ENCODE measurements at places on chromosomes 13 and 19.
A peak's percentile ranks its signal among the peaks of the same experiment; 100 is the strongest.

DNA sequence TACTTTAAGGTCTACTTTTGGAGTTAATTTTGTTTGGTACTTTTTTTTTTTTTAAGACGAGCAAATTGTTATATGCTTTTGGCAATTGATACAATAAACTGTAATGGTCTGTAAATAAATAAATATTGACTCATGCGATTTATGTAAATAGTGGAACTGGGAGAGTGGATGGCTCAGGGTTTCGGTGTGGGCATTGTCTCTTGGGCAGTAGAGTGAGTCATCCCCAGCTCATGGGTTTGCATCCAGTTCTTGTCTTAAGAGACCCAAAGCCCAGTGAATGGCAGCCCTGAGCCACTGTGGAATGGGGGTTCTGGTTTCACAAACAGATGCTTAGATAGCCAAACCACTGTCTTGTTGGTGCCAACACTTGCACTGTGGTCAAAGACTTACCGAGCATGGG, 33.0 kb downstream of the FGF9 start:
- no peak for DNase-seq

- no peak for DNase-seq
These were observed 6.8 kb upstream of the KPTN start for GRCh38 chr19:47490847-47491246.

DNA sequence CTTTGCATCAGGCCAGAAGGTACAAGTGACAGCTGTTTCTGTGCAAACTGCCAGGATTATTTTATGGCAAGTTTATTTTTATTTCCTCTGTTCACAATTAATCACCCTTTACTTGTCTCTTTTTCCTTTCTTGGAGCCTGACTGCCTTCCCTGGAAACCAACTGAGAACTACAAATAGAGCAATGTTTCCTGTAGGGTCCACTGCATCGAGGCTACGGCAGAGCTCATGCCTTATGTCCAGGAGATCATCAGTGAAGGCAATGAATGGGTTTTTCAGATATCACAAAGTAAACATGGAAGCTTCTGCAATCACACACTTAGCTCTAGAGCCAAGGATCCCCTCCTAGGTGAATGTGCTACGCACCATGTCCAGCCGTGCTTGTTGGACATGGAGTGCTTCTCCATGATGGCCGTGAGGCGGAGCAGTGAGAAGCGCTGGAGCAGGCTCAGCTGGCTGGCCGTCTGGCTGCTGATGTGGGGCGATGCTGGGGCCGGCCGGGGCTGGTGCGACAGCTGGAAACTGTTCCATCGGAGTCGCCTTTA, 110.9 kb downstream of the KL start:
- DNase-seq, result no peak

DNA sequence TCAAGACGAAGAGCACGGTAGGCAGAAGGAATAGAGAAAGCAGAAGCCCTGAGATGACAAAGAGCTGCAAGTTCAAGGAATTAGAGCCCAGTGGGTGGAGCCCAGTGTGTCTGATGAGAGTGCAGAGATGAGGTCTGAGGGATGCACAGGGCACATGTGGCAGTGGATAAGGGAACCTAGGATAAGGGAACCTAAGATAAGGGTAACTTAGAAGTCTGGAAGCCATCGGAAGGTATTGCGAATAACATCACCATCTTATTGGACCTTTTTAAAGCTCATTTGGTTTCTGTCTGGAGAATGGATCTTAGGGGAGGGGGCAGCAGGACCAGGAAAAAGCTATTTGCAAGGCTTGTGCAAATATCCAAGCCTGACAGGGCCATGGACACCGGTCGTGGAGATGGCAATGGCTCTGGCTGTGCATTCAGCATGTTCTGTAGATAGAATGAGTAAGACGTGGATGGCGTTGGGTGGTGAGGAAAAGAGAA, 1.3 kb downstream of the FPR3 start:
- no peak for DNase-seq

GRCh38 chr13:86992251-86992650, 678.9 kb upstream of the SLITRK5 start:
- DNase-seq, result no peak

- peak; percentile 98 for DNase-seq
These were observed at the start of the genes CAB39L and SETDB2 for GRCh38 chr13:49443704-49444523. TSS of gene CAB39L (minus strand) at chr13:49444064. CDS start at chr13:49382910, 61,154 bp downstream. TSS of gene SETDB2 (plus strand) at chr13:49444274. CDS start at chr13:49451894, 7,620 bp downstream.

DNA sequence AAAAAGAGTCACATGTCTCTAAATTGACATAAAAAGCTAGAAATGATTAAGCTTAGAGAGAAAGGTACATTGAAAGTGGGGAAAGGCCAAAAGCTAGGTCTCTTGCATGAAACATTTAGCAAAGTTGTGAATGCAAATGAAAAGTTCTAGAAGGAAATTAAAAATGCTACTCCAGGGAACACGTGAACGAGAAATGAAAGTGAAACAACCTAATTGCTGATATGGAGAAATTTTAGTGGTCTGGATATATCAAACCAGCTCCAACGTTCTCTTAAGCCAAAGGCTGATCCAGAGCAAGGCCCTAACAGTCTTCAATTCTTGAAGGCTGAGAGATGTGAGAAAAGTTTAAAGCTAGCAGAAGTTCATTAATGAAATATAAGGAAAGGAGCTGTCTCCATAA, 419.8 kb downstream of the SLITRK6 start:
- no peak for DNase-seq

DNA sequence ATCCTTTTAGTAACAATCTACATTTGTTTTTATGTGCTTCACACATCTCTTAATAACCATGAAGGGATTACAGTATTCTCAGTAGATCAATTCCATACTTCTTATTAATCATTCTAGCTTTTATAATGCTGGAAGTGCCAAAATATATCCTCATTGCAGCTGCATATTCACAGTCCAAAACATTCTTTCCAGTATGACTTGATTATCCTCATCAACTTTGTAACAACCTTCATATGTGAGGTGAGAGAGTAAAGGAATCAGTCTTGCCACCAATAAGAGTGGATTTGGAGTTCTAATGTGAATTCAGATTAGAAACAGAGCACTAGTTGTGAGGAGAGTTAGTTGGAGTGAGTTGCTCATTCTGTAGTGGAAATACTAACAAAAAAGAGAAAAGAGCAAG, 208.0 kb upstream of the SPRY2 start:
- no peak for DNase-seq

DNA sequence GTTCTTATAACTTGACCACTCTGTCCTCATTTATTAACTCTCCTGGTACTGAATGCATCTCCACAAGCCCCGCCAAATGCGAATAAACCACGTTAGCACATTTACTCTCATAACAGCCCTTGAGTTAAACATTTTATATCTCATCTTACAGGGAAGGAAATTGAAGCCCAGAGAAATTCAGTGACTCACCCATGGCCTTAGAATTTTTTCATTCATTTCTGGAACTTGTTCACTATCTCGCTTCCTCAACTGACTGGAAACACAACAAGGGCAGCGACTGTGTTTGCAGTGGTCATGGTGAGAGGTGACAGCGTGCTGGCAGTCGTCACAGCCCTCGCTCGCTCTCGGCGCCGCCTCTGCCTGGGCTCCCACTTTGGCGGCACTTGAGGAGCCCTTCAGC, 39.5 kb downstream of the SERP2 start:
- DNase-seq, result no peak

- DNase-seq, result no peak
These were observed 9.5 kb downstream of the NR2F6 start for GRCh38 chr19:17235971-17236777.

- no peak for DNase-seq
These were observed 31.8 kb downstream of the CACNG6 start for GRCh38 chr19:54023191-54023590.

DNA sequence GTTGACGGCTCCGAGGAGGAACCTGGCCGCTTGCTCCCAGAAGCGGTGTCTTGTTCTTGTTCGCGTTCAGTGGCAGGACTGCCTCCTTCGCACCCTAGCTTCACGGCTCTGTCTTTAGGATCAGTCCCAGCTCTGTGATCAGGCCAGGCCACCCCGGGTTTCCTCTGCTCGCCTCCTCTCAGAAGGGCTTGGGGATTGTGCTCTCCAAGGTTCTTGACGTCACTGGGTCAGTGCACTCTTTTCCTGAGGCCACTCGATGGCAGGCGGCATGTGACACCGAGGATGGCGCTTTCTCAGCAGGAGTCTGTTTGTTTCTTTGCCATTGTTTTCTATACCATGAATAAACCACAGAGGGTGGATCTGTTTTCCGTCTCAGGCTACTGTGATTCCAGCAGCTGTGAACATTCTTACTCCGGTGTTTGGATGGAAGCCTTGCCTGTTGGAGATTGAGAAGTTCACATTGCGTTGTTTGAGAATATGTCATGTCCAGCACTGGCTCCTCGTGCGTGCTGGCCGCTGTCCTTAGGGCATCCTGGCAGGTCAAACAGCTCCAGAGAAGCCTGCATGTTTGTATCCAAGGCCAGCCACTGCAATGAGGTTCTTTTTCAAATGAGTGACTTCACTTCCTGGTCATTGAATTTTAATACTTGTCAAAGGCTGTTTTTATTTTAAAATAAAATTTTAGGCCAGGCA, 44.5 kb downstream of the SLC7A9 start:
- DNase-seq, result no peak

DNA sequence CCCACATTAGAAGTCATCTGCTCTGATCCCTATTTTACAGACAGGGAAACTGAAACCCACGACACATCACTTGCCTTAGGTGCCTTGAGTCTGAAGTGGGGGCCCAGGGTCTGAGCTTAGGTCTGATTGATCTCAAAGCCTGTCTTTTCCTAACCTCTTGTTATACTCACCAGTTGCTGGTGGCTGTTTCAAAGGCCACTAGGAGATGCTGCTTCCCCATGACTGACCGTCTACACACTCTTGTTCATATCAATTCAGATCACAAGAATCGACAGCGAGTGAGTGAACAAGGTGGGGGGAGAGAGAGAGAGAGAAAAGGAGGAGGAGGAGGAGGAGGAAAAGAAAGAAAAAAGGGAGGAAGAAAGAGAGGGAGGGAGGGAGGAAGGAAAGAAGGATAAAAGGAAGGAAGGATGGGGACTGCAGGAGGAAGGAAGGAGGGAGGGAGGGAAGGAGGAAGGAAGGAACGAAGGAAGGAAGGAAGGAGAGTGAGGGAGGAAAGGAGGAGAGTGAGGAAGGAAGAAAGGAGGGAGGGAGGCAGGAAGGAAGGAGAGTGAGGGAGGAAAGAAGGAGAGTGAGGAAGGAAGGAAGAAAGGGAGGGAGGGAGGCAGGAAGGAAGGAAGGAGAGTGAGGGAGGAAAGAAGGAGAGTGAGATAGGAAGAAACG, 3.3 kb downstream of the OR10H1 start:
- DNase-seq, result no peak

DNA sequence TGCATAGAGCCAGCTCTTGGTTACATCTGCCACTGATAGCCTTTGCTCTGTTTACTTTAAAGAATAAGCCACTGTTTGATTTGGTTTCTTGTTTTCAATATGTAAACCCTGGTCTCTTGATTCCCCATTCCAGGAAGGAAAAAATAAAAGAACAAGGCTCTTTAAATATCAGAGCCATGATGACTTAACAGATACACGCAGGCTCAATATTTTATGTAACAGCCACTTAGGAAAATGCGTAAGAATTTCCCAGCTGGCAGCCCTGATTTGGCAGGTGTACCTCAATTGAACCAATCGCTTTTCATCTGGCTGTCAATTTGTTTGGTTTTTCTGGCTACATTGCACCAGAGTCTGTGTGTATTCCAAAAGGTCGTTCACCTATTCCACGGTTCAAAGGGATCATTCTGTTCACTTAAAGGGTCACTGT, 65.6 kb downstream of the IRS2 start:
- DNase-seq, result no peak

DNA sequence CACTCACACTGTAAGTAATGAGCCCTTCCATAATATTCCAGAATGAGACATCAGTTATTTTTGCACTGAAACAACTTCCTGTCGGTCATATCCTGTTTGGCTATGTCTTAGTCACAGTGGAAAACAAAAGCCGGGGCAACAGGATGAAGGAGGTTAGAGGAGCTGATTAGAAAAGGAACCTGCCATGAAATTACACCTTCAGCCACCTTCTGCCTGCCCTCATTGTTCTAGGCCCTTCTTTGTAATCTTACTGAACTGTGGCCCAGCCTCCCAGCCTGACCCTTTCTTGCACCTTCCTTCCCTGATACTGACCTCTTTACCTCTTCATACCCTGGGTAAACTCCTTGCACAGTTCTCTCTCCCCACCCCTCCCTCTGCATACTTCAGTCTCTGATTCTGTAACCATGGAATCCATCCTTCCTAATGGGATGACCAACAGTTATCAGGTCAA, 67.3 kb downstream of the DOCK9 start:
- DNase-seq, result peak; percentile 57

DNA sequence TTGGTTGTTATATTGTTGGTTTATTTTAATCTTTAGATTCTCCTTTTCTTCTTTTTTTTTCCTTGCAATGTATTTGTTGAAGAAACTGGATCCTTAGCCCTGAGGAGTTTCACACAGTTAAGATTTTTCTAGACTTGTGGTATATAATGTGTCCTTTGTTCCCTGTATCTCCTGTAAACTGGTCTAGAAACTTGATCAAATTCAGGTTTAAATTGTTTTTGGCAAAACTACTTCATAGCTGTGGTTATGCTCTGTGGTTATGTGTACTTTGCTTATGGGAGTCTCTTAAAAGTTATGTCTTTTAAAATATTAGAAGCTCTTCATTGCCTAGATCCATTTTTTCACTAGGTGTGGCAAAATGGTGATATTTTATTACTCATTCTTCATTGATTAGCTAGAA, 3.7 kb upstream of the MTRF1 start:
- DNase-seq, result no peak

DNA sequence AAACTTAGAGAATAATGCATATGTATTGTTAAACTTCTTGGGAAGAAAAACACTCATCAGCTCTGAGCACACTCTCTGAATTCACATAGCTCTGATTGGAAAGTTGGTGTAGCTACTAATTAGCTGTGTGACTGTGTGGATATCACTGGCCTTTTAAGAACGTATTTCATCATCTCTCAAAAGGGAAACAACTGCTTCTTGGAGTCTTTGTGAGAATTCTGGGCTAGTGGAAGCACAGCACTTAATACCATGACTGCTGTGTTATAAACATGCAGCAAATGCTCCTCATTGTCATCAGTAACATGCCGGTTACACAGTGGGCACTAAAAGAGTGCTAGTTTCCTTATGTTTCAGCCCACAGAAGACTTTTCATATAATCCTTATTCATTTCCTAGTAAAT, 220.9 kb upstream of the CSNK1A1L start:
- no peak for DNase-seq

DNA sequence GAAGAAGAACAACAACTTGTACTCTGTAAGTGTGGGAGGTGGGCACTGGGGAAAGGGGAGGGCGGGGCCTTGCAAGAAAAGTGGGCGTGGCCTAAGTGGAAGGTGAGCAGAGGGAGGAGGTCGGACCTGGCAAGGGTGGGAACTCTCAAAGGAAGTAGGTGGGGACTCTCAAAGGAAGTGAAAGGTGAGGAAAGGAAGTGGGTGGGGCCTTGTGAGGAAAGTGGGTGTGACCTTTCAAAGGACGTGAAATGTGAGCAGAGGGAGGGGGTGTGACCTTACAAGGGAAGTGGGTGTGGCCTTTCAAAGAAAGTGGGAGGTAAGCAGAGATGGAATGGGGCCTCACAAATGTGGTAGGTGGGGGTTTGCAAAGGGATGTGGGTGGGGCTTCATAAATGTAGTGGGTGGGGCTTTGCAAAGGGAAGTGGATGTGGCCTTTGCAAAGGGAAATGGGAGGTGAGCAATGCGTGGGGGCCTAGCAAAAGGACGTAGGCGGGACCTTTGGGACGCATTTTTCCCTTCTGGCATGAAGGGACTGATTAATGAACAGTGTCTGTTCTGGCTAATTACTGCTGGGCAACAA, 25.9 kb downstream of the ACSBG2 start:
- no peak for DNase-seq
